Cortex of kidney (tissue), 1 donor: ENCODE measurements at places on chromosomes 2 and 18.

DNA sequence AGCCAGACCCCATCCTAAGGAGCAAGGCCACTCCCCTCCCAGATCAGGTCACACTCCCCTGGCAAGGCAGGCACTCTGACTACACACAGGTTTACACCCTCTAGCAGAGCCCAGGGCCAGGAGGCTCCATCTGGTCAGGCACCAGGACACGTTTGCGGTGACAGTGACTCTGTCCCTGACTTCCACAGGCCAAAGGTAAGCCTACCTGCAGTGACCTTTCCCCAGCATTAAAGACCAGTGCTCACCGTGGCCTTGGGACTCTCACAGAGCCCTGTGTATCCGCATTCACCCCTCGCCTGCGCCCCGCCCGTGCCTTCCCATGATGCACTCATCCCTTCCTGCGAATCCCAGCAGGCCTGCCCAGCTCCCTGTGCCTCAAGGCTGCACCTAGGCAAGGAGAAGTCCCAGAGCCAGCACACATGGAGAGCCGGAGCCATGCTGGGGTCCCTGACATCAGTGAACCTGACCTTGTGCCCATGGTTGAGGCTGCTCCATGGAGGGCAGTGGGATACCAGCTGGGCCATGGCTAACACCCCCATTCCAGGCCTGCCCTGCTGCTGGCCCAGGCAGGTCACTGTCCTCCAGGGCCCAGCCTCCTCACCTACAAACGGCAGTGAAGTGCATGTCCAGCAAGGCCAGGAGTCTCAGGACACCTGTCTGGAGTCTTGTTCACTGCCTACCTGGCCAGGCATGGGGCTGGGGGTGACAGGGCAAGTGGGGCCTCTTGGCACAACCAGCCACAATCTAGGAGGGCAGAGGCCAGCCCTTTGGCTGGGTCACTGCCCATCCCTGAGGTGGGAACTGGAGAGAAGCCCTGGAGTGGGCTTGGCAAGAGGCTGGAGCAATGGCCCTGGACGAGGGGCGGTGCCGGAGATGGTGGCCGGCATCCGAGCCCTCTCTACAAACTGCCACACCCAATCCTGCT, 3.0 kb downstream of the NEURL3 start:
- DNase-seq: no peak

DNA sequence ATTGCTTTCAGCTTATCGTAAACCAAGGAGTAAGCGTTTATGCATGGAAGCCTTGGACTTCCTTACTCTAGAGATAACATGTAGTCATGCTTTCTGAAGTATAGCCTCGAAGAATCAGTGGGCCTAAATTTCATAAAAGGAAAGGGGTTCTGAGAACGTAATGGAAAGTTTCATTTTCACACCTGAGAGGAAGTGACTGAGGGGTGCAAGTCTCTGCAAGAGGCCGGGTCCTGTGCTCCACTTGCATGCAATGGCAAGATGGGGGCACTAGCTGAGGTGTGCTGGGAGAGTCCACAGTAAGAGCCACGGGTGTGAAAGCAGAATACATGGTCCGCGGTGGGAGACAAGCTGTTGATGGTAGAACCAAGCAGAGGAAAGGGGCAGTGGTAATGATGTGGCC, 36.5 kb upstream of the C1D start:
- DNase-seq: no peak

GRCh38 chr2:151654891-151655290, 79.4 kb downstream of the NEB start:
- no peak for DNase-seq

- no peak for DNase-seq
These were observed 67.6 kb downstream of the FEZ2 start for GRCh38 chr2:36530178-36530982.

DNA sequence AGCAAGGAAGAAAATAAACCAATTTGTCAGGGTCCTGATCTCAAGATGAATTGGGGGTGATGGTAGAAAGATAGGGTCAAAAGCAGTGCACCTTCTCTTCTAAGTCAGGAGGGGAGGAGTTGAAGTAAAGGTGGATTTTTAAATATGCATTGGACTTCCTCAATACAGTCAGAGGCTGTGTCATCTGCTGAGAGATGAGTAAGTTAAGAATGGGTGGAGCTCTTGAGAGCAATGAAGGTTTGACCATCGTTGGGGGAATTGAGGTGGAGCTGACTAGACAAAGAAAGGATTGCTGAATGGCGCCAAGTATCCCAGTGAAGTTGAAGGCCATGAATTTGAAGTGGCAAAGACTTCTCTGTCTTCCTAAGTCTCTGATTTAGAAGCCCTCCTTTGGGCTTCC, 18.4 kb upstream of the CPO start:
- DNase-seq: no peak
